ENCODE measurements at places on chromosomes 12 and 14. TPM values are rescaled to one million over a fixed set of nuclear protein-coding genes. Genes with fewer than 3 reads are reported as not detected.

RD3L gene
- 0.69 TPM for polyA plus RNA-seq

CRIP1 gene
- polyA plus RNA-seq: 0.82 TPM

ART4 gene
- not detected for polyA plus RNA-seq

CDKL1 gene
- polyA plus RNA-seq: 3.1 TPM

GLIPR1L1 gene
- polyA plus RNA-seq: not detected

SLC39A9 gene
- polyA plus RNA-seq: 86.2 TPM

RIPK3 gene
- polyA plus RNA-seq: not detected

CLEC12A gene
- not detected for polyA plus RNA-seq

PTCSC3 gene
- not detected for polyA plus RNA-seq

SLC17A8 gene
- polyA plus RNA-seq: 0.22 TPM

EPYC gene
- polyA plus RNA-seq: not detected

SNW1 gene
- polyA plus RNA-seq: 81.2 TPM

TRMT61A gene
- polyA plus RNA-seq: 8.2 TPM

TOMM20L gene
- not detected for polyA plus RNA-seq

PAPLN gene
- polyA plus RNA-seq: 0.08 TPM

PLEKHG3 gene
- polyA plus RNA-seq: 15.8 TPM

PMCH gene
- polyA plus RNA-seq: not detected

ITGB7 gene
- not detected for polyA plus RNA-seq

SLC7A7 gene
- polyA plus RNA-seq: not detected
